ENCODE measurements at places on chromosomes 3 and 15. TPM values are rescaled to one million over a fixed set of nuclear protein-coding genes. Genes with fewer than 3 reads are reported as not detected.

GRCh38 chr3:120446891-120447668, 3.7 kb downstream of the FSTL1 start:
- DNase-seq, result no peak
- no peaks in the 10 kb centered on the region for H3K27me3 ChIP-seq
- H3K4me3 ChIP-seq, result no peak overlapping the region

- no peaks in the 10 kb centered on the region for H3K27me3 ChIP-seq
- peaks cover 42% of the 10 kb centered on the region for H3K4me1 ChIP-seq
- H3K4me3 ChIP-seq, result peak overlapping the region; percentile 77
- H3K27ac ChIP-seq, result peak overlapping the region; percentile 95
- peak; percentile 20 for DNase-seq
Observed at GRCh38 chr3:194584866-194585265, 48.4 kb downstream of the TMEM44 start.

GRCh38 chr3:125057186-125057850, 1.5 kb upstream of the HEG1 start:
- H3K4me3 ChIP-seq, result no peak overlapping the region
- peaks cover 45% of the 10 kb centered on the region for H3K4me1 ChIP-seq
- H3K27ac ChIP-seq, result peak overlapping the region; percentile 93

GRCh38 chr3:149843502-149843901, 30.5 kb downstream of the RNF13 start:
- H3K4me3 ChIP-seq, result no peak overlapping the region
- DNase-seq, result no peak
- H3K4me1 ChIP-seq, result no peaks in the 10 kb centered on the region
- no peaks in the 10 kb centered on the region for H3K27me3 ChIP-seq
- H3K36me3 ChIP-seq, result no peaks in the 10 kb centered on the region

DNA sequence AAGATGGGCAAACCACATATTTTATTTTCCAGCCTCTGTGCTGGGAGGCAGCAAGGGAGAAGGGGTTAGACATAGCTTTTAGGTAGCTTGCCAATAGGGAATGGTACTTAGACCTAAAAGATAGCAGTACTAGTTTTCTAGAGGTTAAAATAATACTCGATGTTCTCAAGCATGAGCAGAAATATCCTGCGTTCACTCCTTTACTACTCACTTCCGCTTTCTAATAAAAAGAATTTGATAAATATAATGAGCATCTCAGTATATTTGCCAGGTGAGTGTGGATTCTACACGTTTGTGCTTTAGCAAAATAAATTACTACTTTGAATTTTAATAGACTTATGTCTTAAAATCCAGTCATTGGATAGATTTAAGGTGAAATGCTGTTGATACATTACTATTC, 39.4 kb upstream of the CD47 start:
- H3K27ac ChIP-seq, result peak overlapping the region; percentile 90
- DNase-seq, result no peak
- H3K27me3 ChIP-seq, result no peaks in the 10 kb centered on the region

The ZPLD1 gene
- 0.60 TPM for total RNA-seq
